ENCODE measurements at places on chromosomes 5 and 9.

GRCh38 chr9:96884443-96884842 lies 30.1 kb upstream of the ZNF782 start:
- H3K27ac ChIP-seq, result no peak overlapping the region
- H3K27me3 ChIP-seq, result no peaks in the 10 kb centered on the region
- peak; percentile 49 for DNase-seq
- no peak overlapping the region for H3K4me3 ChIP-seq
- H3K36me3 ChIP-seq, result no peaks in the 10 kb centered on the region
- peaks cover 8% of the 10 kb centered on the region for H3K4me1 ChIP-seq

GRCh38 chr5:139651043-139651834 lies 3.1 kb downstream of the CXXC5 start:
- peaks cover 62% of the 10 kb centered on the region for H3K4me1 ChIP-seq
- H3K36me3 ChIP-seq, result no peaks in the 10 kb centered on the region
- H3K27me3 ChIP-seq, result peaks cover 54% of the 10 kb centered on the region
- peak overlapping the region; percentile 82 for H3K27ac ChIP-seq
- no peak overlapping the region for H3K4me3 ChIP-seq

DNA sequence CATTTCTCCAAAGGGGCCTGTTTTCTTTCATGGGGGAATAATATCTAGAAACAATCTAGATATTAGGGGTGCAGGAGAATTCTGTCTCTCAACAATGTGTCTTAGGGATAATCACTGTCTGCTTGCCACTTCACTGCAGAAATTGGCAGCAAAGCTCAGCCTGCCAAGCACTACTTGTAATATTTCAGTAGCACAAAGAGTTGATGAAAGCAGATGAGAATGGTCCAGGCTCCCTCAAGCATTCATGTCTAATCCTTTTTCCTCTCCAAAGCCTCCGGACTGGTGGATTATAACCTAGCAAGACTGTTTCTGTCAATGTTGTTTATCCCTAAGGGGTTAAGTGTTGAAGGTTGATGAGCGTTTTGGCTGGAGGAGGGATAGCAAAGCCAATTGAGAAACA lies 13.3 kb upstream of the MPDZ start:
- H3K27me3 ChIP-seq, result no peaks in the 10 kb centered on the region
- H3K36me3 ChIP-seq, result no peaks in the 10 kb centered on the region
- no peak overlapping the region for H3K4me3 ChIP-seq
- no peak overlapping the region for H3K27ac ChIP-seq

GRCh38 chr5:103111468-103111867 lies 8.5 kb downstream of the GIN1 start:
- DNase-seq, result peak; percentile 4
- H3K4me1 ChIP-seq, result peaks cover 9% of the 10 kb centered on the region
- H3K4me3 ChIP-seq, result no peak overlapping the region
- H3K27ac ChIP-seq, result peak overlapping the region; percentile 57
- no peaks in the 10 kb centered on the region for H3K27me3 ChIP-seq
- H3K36me3 ChIP-seq, result peaks cover 18% of the 10 kb centered on the region

GRCh38 chr9:18111146-18111545 lies 362.8 kb upstream of the ADAMTSL1 start:
- H3K27me3 ChIP-seq, result no peaks in the 10 kb centered on the region
- no peak for DNase-seq
- no peak overlapping the region for H3K27ac ChIP-seq

- H3K4me3 ChIP-seq, result no peak overlapping the region
- H3K36me3 ChIP-seq, result no peaks in the 10 kb centered on the region
These were observed 219.9 kb downstream of the ELAVL2 start for GRCh38 chr9:23606107-23606506.

- H3K27me3 ChIP-seq, result no peaks in the 10 kb centered on the region
- no peak overlapping the region for H3K27ac ChIP-seq
- peaks cover 79% of the 10 kb centered on the region for H3K36me3 ChIP-seq
- no peak overlapping the region for H3K4me3 ChIP-seq
These were observed 109.5 kb downstream of the RXRA start for GRCh38 chr9:134435550-134436378.

GRCh38 chr5:151694035-151694485 lies 7.3 kb upstream of the SPARC start:
- no peaks in the 10 kb centered on the region for H3K36me3 ChIP-seq
- no peak overlapping the region for H3K27ac ChIP-seq
- no peak overlapping the region for H3K4me3 ChIP-seq
- H3K4me1 ChIP-seq, result no peaks in the 10 kb centered on the region

- no peaks in the 10 kb centered on the region for H3K27me3 ChIP-seq
- no peaks in the 10 kb centered on the region for H3K36me3 ChIP-seq
- no peak overlapping the region for H3K27ac ChIP-seq
- H3K4me1 ChIP-seq, result peaks cover 5% of the 10 kb centered on the region
- no peak for DNase-seq
- H3K4me3 ChIP-seq, result no peak overlapping the region
These were observed 113.7 kb downstream of the TRIO start for GRCh38 chr5:14256756-14257393.

DNA sequence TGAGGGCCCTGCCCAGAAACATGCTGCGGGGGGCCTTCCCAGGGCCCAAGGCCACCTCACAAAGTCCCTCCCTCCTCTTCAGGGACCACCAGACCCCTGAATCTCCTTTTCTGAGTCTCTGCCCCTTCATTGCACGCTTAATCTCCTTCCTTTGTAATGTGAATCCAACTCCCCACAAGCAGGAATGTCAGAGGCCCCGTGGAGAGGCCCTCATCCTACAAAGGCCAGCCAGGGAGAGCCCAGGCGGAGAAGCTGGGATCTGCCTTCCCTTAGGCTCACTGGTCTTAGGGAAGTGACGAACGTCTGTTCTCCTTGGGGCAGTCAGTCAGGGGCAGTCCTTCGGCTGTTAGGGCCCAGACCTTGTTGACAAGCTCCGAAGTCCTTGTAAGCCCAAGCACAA lies 2.3 kb downstream of the SMIM33 start:
- H3K4me1 ChIP-seq, result peaks cover 70% of the 10 kb centered on the region
- H3K36me3 ChIP-seq, result peaks cover 23% of the 10 kb centered on the region
- DNase-seq, result no peak
- no peak overlapping the region for H3K4me3 ChIP-seq
- no peaks in the 10 kb centered on the region for H3K27me3 ChIP-seq

DNA sequence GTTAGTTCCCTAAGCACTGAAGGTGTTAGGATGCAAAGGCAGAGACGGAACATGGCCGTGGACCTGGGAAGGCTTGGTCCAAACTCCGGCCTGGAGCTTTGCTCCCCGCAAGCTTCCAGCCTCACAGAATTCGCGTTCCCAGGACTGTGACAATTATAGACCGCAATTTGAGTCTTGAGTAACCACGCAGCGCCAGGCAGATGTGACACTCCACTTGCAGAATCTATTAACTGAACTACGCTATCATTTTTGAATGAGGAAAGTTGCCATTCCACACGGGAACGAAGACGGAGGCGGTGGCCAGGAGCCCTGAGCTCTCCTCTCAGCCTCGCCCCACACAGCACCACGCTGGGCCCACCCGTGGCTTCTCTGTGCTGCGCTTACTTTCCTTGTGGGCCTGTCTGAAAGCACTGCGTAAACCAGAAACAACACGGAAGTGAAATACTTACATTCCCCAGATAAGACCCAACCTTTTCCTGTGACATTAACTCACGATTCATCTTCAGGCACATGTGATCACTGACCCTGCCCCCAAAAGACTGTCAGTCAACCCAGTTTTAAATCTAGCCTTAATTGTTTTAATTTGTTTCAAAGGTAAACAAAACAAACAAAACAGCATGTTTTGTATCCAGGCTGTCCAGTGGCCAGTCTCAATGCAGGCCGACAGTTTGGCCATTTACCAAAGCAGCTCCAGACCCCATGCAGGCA lies 16.1 kb upstream of the COL5A1 start:
- H3K4me1 ChIP-seq, result no peaks in the 10 kb centered on the region
- no peak overlapping the region for H3K4me3 ChIP-seq
- H3K27ac ChIP-seq, result no peak overlapping the region
- H3K36me3 ChIP-seq, result no peaks in the 10 kb centered on the region
- H3K27me3 ChIP-seq, result no peaks in the 10 kb centered on the region

DNA sequence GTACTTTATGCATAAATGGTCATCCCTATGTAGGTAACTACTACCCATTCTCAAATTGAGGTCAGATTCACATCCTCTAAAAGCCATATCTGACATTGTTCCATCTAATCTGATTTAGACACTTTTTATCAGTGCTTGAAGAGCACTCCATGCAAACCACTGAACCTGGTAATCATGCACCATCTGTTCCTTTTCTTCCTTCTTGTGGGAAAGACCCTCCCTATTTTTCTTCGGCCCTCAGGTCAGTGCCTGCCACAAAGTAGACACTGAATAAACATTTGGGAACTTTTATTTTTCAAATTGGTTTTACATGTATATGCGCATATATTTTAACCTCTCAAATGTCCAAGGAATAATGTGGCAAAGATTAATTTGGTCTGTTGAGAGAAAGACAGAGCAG lies 26.0 kb upstream of the PDE4D start:
- no peak overlapping the region for H3K4me3 ChIP-seq
- H3K4me1 ChIP-seq, result no peaks in the 10 kb centered on the region
- no peak for DNase-seq
- no peaks in the 10 kb centered on the region for H3K36me3 ChIP-seq
- no peaks in the 10 kb centered on the region for H3K27me3 ChIP-seq
- no peak overlapping the region for H3K27ac ChIP-seq

DNA sequence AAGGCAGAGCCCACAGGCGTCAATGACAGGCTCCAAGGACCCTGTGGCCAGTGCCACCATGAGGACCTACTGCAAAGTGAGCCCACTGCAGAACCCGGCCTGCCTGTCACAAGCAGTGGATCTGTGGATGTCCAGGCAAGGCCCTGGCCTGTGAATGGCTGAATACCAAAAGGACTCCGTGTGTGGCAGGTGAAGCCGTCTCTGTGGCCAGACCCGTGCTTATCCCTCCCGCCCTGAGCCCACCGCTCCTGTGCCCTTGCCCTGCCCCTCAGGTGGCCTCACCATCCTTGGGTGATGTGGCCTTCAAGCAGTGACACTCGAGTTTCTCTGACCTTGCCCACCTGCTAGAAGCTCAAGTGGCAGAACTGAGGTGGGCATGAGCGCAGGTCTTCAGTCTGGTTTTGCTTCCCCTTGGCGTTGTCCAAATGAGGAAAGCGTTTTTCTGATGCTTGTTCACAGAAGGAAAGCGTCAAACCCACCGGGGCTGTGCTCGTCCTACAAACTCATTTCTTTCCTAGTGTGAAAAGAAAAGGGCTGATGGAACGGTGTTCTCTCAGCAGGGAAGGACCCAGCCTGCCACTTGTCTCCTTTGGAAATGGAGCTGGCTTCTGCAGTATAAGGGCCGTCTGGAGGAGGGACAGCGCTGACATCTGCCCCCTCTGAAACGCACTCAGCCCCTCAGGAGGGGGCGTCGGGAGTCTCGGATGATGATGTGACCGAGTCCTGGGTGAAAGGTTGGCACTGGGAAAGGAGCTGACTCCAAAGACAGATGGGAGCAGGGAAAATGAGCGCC lies 377.7 kb upstream of the IRX4 start:
- H3K4me1 ChIP-seq, result no peaks in the 10 kb centered on the region
- DNase-seq, result no peak
- no peaks in the 10 kb centered on the region for H3K36me3 ChIP-seq
- no peaks in the 10 kb centered on the region for H3K27me3 ChIP-seq
- no peak overlapping the region for H3K4me3 ChIP-seq
- no peak overlapping the region for H3K27ac ChIP-seq

GRCh38 chr9:126295936-126296600 lies 30.6 kb upstream of the MVB12B start:
- H3K36me3 ChIP-seq, result no peaks in the 10 kb centered on the region
- no peak overlapping the region for H3K4me3 ChIP-seq
- DNase-seq, result no peak
- no peak overlapping the region for H3K27ac ChIP-seq
- H3K27me3 ChIP-seq, result no peaks in the 10 kb centered on the region

DNA sequence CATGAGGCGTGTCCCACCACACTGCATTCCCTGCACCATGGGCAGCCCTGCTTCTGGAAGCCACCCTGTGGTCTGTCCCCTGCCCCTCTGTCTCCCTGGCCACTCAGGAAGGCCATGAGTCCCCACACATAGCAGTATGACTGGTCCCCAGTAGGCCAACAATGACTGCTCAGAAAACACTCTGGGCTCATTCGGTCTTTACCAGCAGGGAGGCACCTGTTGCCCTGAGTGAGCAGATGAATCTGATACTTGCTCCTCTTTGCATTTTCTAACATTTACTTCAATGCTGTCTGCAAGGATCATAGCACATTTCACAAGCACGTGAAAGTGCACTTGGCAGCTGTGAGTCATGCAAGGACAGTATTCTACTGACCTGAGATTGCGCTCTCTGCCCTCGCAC lies 365.4 kb upstream of the IRX1 start:
- no peaks in the 10 kb centered on the region for H3K4me1 ChIP-seq
- no peak overlapping the region for H3K4me3 ChIP-seq
- H3K27me3 ChIP-seq, result no peaks in the 10 kb centered on the region
- no peak for DNase-seq

DNA sequence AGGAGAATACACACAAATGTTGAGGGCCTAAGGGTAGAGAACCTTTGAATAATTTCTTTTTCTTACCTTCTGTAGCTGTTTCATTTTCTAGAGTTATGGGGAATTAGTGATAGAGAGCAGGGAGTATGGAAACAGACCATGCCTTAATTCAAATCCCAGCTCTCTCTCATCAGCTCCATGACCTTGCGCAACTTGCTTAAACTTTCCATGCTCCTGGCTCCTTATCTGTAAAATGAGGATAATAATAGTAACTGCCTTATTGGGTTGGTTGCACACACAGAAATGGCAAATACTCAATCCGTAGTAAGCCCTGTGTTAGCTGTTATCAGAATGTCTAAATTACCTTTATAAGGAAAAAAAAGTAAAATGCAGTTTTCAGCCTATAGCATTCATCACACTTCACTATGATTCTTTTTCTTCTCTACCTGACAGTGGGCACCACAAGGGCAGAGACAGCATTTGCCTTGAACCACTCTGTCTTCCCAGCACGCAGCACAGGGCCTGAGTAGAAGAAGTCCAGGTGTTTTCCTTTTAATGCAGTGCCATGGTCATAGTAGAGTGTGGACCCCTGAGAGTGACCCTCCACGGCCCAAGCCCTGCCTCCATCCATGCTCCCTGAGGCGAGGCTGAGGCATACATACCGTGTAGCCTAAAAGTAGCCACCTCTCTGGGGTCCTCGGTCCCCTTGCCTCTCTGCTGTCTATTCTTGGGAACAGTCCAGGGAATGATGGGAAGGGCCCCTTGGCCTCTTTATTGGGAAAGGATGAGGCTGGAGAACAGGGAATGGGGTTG lies 17.4 kb downstream of the C5orf15 start:
- no peak for DNase-seq
- H3K36me3 ChIP-seq, result peaks cover 4% of the 10 kb centered on the region
- no peaks in the 10 kb centered on the region for H3K4me1 ChIP-seq
